CD4-positive, alpha-beta T cell treated with Interleukin-10 for 1 hour (primary cell): ENCODE measurements at places on chromosomes 1 and 21.

- DNase-seq = peak; percentile 19
Observed at GRCh38 chr1:27349784-27350662, 8.2 kb downstream of the SYTL1 start.

DNA sequence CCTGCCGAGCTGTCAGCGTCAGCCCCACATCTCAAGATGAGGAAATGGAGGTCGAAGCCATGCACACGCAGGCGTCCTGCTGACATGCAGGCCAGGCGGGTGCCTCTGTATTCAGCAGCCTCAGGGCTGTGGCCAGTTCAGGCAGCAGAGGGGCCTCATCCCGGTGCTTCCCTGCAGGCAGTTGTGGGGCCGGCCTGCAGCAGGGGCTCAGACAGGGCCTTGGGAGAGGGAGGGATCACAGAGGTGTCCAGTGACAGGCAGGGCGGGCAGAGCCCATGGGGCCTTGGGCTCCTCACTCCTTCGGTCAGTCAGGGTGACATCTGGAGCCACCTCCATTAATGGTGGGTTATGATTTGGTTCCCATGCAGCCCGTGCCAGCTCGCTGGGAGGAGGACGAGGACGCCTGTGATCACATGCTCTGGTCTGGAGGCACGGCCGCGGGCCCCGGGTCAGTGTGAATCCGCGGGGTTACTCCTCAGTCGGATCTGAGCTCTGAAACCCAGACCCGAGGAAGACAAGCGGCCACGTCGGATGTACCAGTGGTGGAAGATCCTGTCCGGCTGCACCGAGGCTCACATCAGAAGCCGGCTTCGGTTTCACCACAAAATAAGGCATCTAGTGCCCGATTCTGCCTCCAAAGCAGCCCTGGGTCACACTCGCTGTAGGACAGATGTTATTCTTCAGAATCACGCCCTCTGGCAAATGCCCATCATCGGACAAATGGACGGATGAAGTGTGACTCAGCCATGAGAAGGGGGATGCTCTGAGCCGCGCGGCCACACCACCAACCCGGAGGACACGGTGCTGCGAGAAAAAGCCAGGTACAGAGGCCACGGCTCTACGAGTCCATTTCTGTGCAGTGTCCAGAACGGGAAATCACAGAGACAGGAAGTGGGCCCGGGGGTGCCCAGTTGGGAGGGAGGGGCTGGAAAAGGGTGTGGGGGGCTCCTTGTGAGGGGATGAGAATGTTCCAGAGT lies 33.4 kb downstream of the KRTAP10-1 start:
- no peak for DNase-seq

DNA sequence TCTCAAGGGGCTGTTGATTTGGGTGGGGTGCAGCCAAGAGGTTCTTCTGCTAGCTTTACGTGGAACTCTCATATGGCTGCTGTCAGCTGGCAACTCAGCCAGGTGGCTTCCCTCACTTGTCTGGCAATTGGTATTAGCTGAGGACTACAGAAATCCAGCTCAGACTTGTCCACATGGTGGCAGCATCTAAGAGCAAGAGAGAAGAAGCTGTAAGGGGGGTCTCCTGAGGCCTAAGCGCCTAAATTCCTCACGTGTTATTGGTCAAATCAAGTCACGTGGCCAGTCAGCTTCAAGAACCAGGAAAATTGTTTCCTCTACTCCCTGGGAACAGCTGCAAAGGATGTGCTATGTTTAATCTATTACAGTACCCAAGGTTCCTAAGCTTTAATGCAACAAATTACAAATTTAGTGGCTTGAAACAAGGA lies 4.2 kb upstream of the DYRK3 start:
- peak; percentile 26 for DNase-seq

DNA sequence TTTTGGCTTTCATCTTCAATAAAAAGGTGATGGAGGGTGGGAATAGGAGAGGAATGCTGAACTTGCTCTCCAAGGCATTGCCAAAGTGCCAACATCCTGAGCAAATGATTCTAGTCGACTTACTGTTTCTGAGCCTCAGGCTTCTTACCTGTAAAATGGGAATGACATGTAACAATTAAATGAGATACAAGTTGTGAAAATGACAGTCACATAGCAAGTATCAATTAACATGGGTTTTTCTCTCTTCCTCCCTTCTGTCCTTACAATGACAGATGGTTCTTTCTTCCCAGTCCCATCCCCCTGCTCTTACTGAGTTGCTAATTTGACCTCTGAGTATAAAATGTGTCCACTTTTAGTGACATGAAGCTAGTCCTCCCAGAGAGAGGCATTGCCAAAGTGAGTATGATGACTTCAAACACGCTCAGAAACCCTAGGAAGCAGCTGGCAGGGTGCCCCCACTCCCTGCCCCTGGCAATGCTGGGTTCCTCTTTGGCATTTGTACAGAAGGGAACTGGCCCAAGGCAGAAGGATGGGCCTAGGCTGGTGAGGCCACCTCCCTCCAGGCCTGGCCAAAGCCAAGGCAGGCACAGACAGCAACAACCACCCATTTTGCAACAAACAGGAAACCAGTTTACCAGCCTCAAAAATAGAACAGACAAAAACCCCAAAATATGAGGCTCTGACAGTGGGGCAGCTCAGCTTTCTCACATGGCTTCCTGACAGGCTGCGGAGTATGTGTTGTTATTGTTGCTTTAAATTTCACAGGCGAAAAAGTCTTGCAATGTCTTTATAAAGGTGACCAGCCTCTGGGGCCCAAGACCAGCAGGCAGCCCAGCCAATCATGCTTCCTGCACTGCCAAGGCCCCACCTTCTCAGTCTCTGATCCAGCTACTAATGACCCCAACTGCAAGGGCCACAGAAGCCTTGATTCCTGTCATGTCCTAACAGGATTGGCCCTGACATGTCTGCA lies 115.9 kb downstream of the HIVEP3 start:
- peak; percentile 70 for DNase-seq

DNA sequence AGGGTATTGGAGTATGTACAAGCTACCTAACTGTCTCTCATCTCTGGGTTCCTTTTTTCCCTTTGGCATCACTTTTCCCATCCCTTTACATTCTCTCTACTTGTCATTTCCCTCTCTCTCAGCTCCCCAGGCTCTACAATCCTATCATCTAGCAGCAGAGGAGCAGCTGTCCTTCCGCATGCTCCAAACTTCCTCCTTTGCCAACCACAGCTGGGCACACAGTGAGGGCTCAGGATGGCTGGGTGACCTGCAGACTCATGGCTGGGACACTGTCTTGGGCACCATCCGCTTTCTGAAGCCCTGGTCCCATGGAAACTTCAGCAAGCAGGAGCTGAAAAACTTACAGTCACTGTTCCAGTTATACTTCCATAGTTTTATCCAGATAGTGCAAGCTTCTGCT lies 561 bp downstream of the CD1E start:
- no peak for DNase-seq

DNA sequence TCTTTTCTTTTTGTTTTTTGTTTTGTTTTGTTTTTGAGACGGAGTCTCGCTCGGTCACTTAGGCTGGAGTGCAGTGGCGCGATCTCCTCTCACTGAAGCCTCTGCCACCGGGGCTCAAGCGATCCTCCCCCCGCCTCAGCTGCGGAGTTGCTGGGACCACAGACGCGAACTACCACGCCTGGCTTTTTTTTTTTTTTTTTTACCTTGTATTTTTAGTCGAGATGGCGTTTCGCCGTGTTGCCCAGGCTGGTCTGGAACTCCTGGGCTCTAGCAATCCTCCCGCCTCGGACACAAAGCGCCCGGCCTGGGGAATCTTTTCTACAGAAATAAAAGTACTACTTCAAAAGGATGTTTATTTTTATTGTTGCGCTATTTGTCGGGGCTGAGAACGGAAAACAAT lies 1.1 kb upstream of the SETDB1 start:
- peak; percentile 7 for DNase-seq

DNA sequence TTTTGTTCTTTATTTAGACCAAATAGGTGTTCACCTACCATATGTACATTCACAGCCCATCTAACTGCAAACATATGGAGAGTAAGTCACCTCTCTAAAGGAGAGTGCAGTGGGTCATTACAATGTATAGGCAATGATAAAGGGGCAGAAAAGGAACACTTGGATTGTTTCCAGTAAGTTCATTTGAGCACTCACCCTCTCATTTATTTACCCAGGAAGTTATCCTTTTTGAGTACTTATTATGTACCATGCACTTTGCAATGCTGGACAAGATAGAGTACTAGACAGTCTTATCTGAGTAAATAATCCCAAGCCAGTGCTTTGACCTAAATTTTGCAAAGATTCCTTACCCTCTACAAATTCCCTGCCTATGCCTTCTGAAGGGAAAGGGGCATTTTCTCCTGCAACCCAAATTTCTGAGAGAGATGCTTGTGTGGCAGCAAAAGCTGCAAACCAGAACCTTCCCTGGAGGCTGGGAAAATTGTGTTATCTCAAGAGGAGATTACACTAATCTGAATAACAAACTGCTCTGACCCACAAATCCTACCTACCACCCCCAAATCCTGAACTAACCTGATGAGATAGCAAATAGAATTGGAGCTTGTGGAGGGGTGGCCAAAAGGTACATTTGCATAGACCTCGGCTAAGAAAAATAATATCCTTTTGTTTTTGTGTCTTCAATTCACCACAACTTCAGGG lies 18.6 kb upstream of the RGS8 start:
- no peak for DNase-seq

DNA sequence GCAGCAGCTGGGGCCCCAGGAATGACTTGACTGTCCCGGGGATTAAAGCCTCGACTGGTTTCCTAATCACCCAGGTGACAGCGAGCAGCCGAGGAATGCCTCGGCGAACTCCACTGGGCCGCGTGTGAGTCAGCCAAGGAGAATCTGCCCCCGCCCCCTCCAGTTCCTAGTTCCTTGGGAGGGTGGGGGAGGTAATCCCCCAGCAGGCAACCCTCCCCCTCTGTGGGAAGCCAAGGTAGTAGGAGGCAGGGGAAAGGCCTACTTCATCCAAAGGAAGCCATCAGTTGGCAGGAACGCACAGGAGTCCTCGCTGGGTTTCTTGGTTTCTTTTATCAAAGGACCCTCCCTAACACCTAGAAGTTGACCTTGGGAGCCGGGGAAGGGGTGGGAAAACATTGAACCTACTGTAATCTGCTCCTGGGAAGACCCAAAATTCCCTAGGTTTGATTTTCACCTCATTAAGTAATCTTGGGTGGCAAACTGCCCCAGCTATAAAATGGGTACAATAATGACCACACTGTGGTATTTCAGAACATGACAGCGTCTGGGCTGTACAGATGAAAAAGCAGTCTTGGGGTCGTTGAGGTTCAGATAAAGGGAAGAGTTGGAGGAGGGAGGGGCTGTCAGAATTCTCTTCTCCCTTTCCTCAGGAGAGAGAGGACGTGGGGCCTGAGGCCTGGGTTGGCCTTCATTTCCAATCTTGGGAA lies 1.4 kb downstream of the TENT5B start:
- DNase-seq = no peak

- DNase-seq = no peak
Observed at GRCh38 chr1:71390518-71390917, 309.7 kb upstream of the ZRANB2 start.

DNA sequence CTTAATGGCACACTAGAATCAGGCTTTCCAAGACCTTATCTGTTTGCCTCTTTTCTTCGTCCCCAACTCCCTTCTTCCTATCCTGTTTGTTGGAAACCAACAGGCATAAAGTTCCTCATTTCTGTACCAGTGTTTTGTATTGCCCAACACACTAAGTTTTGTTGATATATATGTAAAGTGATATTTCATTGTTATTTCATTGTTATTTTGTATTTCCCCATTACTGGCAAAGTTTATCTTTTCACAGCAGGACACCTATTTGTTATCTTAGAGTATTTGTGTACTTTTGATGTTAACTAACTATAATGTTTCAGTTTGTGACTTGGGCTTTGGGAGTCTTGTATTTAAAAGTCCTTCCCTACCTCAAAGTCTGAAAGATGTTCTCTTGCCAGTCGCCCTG lies 27.1 kb downstream of the FAM20B start:
- DNase-seq = no peak

- DNase-seq = no peak
Observed at GRCh38 chr1:92663775-92664174, 121.1 kb downstream of the EVI5 start.

- DNase-seq = no peak
Observed at GRCh38 chr21:37874481-37874880, 41.8 kb downstream of the KCNJ6 start.

- DNase-seq = peak; percentile 12
Observed at GRCh38 chr1:166884040-166884642, 8.1 kb upstream of the TADA1 start.
